ENCODE measurements at places on chromosomes 6 and 20. TPM values are rescaled to one million over a fixed set of nuclear protein-coding genes. Genes with fewer than 3 reads are reported as not detected.

CLVS2 gene
- not detected for total RNA-seq

COL9A3 gene
- not detected for total RNA-seq

OR2H1 gene
- total RNA-seq: not detected

EDN1 gene
- total RNA-seq: 1.8 TPM

BNIP5 gene
- total RNA-seq: not detected

DNA sequence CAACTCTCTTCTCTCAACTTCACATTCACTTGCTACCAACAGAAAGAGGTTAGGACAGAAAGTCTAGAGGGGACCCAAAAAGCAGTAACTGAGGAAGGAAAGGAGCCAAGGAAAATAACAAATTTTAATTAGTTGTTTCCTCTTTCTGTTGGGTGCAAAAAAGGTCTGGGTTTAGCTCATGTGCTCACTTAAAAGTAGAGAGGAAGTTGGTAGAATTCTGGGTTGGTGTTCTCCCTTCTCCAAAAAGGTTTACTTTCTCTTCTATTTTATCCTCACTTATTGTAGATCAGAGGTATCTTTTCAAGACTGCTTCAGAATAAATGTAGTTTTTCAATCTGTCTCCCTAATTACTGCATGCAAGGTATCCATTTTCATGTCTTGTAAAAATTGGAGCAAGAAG, 42.8 kb downstream of the MAP3K7 start:
- H3K4me3 ChIP-seq: no peak overlapping the region
- no peak overlapping the region for H3K27ac ChIP-seq
- DNase-seq: no peak
- no peaks in the 10 kb centered on the region for H3K27me3 ChIP-seq

DNA sequence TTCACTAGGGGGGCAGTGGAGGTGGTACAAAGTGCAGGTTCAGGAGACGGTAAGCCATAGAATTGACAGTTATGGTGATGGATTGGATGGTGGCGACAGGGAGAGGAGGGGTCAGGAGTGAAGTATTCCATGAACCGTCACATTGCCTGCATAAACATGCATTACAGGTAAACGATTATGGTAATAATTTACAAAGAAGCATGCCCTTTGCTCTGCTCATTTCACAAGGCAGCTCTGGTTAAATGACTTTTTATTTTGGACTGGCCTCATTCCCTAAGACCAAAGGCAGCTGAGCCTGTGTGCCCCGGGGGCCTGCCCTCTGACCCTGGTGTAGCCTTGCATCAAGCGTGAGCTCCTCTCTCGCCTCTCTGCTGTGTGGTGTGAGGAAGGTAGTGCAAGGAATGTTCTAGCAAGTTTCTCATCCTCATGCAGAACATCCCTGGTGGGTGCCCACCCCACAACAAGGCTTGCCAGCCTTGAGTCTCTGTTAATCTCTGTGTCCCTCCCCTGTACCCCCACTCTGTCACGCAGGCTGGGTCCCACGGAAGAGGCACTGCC, 59.0 kb downstream of the PPP1R14C start:
- H3K36me3 ChIP-seq: no peaks in the 10 kb centered on the region
- DNase-seq: no peak
- no peaks in the 10 kb centered on the region for H3K27me3 ChIP-seq
- no peak overlapping the region for H3K27ac ChIP-seq
- H3K4me1 ChIP-seq: peaks cover 16% of the 10 kb centered on the region

DNA sequence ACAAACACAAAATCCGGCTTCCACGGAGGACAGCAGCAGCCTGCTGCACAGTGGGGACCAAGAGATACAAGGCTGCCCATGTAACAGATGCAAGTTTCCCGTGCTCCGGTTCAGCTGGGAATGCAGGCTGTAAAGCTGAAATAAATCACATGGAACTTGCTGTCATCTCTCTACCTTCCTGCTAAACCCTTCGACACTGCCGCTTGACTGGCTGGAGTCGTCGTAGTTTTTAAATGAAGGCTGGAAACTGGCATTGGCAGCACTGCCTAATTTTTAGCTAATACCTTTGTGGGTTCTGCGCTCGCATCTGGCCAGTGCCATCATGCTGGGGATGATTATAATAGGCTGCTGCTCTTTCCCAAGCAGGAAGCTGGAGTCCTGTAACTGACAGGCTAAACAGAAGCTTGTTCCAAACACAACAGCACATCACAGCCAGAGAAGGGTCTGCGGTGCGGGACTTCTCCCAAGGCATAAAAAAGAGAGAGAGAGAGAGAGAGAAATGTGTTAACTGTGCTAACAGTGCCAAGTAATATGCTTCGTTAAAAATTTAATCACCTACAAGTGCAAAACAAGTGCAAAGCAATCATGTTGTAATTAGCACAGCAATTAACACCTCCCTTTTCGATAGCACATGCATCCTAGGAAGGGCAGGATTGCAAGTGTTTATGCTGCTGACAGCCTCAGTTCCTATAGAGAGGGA, 146.1 kb downstream of the TFAP2A start:
- no peak for DNase-seq
- no peaks in the 10 kb centered on the region for H3K36me3 ChIP-seq
- H3K4me3 ChIP-seq: no peak overlapping the region
- H3K4me1 ChIP-seq: no peaks in the 10 kb centered on the region
- no peaks in the 10 kb centered on the region for H3K27me3 ChIP-seq
- H3K27ac ChIP-seq: no peak overlapping the region

GRCh38 chr20:20664795-20665589, 47.5 kb downstream of the RALGAPA2 start:
- H3K36me3 ChIP-seq: no peaks in the 10 kb centered on the region
- DNase-seq: peak; percentile 3
- no peak overlapping the region for H3K4me3 ChIP-seq
- H3K27me3 ChIP-seq: no peaks in the 10 kb centered on the region
- no peaks in the 10 kb centered on the region for H3K4me1 ChIP-seq

GRCh38 chr6:110399219-110400071, 15.9 kb downstream of the DDO start:
- DNase-seq: peak; percentile 50
- H3K27ac ChIP-seq: no peak overlapping the region
- H3K4me3 ChIP-seq: peak overlapping the region; percentile 66
- no peaks in the 10 kb centered on the region for H3K27me3 ChIP-seq

GRCh38 chr6:95417856-95418255, 159.5 kb upstream of the MANEA start:
- no peaks in the 10 kb centered on the region for H3K27me3 ChIP-seq
- H3K4me3 ChIP-seq: no peak overlapping the region
- no peaks in the 10 kb centered on the region for H3K36me3 ChIP-seq
- no peaks in the 10 kb centered on the region for H3K4me1 ChIP-seq
- H3K27ac ChIP-seq: no peak overlapping the region

DNA sequence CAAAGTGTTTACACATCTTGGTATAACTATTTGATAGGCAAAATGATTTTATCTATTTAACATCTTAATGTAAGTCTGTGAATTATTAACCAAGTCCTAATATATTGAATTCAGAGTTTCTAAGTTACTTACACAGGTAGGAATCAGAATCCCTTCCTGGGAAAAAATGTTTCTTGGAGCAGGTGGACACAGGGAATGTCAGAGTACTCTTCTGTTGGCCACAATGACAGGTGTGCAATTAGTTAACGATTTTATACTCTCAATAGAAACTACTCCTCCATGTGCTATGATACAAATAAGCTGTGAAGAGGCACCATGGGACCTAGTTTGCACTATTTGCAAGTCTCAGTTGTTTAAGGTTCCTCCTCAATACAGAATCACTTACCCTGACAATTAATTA, 821 bp upstream of the TAAR5 start:
- H3K4me1 ChIP-seq: no peaks in the 10 kb centered on the region
- no peak for DNase-seq
- no peaks in the 10 kb centered on the region for H3K36me3 ChIP-seq
- H3K4me3 ChIP-seq: no peak overlapping the region
- peaks cover 7% of the 10 kb centered on the region for H3K27me3 ChIP-seq

DNA sequence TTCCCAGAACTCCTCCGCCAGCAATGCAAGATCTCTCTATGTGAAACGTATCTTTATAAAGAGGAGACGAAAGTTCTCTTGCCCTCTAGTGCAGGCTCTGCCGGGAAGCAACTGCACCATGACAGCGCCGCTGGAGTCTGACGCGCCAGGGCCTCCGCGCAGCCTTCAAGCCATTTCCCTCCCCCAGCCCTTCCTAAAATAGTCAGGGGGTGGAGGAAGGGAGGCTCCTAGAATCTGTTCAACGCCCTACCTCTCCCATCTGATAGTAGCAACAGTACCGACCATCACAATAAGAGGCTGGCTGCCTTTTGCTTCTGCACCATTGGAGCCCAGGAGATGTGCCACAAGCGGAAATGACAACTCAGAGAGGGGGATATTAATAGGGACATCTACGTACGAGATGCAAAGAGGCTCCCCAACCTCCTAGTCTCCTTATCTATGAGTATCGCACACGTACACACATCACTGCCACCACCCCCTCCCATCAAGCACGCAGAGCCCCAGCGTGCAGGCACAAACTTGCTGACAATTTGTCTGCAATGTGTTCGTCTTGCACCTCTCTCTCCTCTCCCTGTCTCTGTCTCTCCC, 1.0 kb downstream of the SYNE1 start:
- no peaks in the 10 kb centered on the region for H3K27me3 ChIP-seq
- H3K27ac ChIP-seq: peak overlapping the region; percentile 37
- H3K4me3 ChIP-seq: peak overlapping the region; percentile 87
- peaks cover 12% of the 10 kb centered on the region for H3K4me1 ChIP-seq
- no peaks in the 10 kb centered on the region for H3K36me3 ChIP-seq

- H3K4me1 ChIP-seq: peaks cover 52% of the 10 kb centered on the region
- no peaks in the 10 kb centered on the region for H3K27me3 ChIP-seq
- DNase-seq: no peak
- no peaks in the 10 kb centered on the region for H3K36me3 ChIP-seq
- H3K4me3 ChIP-seq: no peak overlapping the region
Measured at GRCh38 chr20:44518248-44518647, 3.6 kb downstream of the SERINC3 start.

GRCh38 chr6:127404594-127405178, 54.5 kb downstream of the KIAA0408 start:
- peak; percentile 35 for DNase-seq
- no peaks in the 10 kb centered on the region for H3K4me1 ChIP-seq
- no peak overlapping the region for H3K4me3 ChIP-seq
- no peaks in the 10 kb centered on the region for H3K27me3 ChIP-seq

- no peak overlapping the region for H3K27ac ChIP-seq
- no peaks in the 10 kb centered on the region for H3K27me3 ChIP-seq
- H3K36me3 ChIP-seq: no peaks in the 10 kb centered on the region
- no peak for DNase-seq
- H3K4me1 ChIP-seq: no peaks in the 10 kb centered on the region
Measured at GRCh38 chr6:121205569-121205968, 128.7 kb downstream of the TBC1D32 start.

- DNase-seq: no peak
- H3K4me3 ChIP-seq: no peak overlapping the region
- H3K36me3 ChIP-seq: no peaks in the 10 kb centered on the region
- peaks cover 18% of the 10 kb centered on the region for H3K4me1 ChIP-seq
- no peak overlapping the region for H3K27ac ChIP-seq
- H3K27me3 ChIP-seq: no peaks in the 10 kb centered on the region
Measured at GRCh38 chr20:16581241-16581640, 8.0 kb upstream of the KIF16B start.

Measured in GM23248 (cell line).